ENCODE measurements at places on chromosomes 6 and 20.
A peak's percentile ranks its signal among the peaks of the same experiment; 100 is the strongest.

- no peak for DNase-seq
These were observed 116.0 kb downstream of the CRYBG1 start for GRCh38 chr6:106476331-106477105.

- no peak for DNase-seq
These were observed 20.9 kb upstream of the HTR1E start for GRCh38 chr6:86916393-86916792.

DNA sequence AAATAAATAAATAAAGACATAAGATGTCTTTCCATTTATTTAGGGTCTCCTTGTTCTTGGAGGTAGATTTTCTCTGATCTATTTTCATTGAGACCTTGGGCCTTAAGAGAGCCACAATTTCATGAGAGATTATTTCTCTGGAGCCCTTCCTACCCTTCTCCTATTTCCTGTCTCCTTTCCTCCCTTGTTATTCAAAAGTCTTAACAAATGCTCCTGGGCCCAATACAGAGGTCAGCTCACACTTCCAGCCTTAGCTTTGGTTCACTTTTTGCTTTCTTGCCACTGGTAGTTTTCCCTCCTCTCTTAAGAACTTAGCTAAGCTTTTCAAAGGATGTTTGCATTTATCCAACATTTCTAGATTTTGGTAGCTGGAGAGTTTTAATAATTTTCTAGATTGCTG is 44.0 kb downstream of the PTPRA start:
- no peak for DNase-seq

DNA sequence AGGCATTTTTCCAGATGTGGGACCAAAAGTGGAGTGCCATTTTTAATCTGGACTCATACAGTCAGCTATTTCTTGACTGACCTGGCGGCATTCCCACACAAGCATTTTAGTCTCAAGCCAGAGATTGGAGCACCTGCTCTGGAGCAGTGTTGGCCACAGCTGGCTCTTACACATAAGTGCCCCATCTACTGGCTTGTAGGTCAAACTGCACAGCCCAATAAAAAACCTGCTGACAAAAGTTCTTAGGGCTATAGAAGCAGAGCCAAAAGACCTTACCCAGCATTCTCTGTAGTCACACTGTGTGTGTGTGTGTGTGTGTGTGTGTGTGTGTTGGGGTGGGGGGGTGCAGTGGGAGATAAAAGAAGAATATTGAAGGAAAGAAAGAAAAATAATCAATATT is 38.6 kb upstream of the SENP6 start:
- no peak for DNase-seq

GRCh38 chr6:167949121-167949684 is 48.3 kb upstream of the KIF25 start:
- no peak for DNase-seq

GRCh38 chr6:128914051-128914450 is 31.1 kb downstream of the LAMA2 start:
- DNase-seq: no peak

DNA sequence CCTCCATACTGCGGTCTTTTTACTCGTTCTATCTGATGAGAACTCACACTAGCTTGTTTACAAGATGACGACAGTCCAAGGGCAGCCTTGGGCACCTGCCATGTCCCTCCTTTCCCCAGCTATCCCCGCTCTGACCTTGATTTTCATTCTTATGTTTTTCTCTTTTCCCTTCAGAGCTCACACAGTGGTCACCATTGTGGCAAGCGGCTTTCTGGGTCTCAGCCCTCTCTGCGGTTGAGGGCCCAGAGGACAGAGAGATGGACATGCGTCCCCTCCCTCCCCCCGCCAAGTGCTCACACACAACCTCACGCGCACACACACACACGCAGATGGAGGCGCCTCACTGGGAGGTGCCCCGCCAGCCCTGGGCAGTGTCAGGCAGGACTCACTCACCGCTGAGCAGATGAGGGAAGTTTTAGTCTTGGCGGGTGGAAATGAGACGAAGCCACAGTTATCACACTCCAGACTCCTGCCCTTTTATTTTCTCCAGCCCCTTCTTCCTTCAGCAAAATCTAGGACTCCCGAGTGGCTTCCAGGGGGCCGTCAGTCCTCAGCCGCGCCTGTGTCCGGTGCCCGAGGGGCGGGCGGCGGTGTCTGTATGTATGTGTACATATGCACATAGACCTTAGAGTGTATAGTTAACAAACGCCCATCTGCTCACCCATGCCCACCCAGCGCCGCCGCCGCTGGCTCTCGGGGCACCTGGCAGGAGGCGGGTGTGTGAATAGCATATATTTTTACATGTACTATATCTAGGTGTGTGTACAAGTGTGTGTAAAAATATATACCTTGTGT is 13.8 kb upstream of the MYL9 start:
- no peak for DNase-seq

DNA sequence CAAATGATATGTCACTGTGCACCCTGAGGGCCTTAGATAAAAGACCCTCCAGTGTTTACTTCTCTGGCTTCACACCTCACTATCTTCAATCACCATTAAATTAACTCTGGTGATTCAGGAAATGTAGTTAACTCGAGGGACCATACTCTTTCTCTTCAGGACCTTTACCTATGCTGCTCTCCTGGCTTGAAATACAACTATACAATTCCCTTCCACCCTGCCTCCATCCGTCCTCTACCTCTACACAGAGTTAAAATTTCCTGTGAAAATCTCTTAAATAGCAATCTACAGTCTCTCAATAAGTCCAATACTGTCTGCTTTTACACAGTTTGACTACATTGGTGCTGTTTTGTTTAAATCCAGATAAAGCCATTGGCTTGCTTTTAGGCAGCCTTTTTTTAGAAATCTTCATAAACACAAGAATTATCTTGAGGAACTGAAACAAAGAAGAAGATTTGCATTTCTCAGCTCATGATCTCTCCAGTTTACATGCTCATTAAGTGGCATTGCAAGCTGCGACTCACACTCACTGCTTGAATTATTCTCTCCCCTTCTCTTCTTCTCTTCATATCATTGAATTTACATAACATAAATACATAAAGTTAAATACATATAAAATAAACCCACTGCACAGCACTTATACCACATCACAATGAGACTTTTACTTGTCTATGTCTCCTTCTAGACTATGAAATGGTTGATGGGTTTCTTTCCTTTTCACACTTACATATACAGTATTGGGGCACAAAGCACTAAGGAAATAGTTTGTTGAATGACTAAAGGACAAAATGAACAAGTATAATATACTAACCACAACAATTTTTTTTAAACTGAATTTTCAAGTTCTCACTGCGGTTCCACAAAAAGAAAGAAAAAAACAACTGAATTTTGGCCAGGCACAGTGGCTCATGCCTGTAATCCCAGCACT is 239.0 kb upstream of the KCNQ5 start:
- no peak for DNase-seq

- DNase-seq: peak; percentile 55
These were observed 38.5 kb upstream of the AHI1 start for GRCh38 chr6:135535989-135536414.
